IMR-90 (cell line): ENCODE measurements at places on chromosomes 3 and 15. TPM values are rescaled to one million over a fixed set of nuclear protein-coding genes. Genes with fewer than 3 reads are reported as not detected.

DNA sequence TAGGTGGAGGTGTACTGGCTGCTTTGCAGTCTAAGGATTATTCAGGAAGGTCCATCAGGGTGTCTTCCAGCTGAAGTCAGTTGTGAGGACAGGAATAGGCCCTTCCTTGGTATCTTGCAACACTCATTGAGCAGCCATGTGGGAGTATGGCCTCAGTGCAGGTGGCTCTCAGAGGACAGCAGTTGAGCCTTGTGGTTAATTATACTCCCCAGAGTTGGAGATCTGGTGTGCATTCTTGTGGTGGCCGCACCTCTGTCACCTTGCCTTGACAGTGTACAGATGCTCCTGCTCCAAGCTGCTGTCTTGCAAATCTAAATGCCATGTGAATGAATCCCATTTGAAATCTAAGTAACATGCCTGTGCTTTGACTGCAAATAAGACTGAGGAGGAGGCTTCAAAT is 339.9 kb upstream of the BCHE start:
- H3K27me3 ChIP-seq = no peaks in the 10 kb centered on the region
- no peaks in the 10 kb centered on the region for H3K36me3 ChIP-seq
- DNase-seq = no peak
- no peak overlapping the region for H3K4me3 ChIP-seq
- no peak overlapping the region for H3K27ac ChIP-seq
- H3K4me1 ChIP-seq = no peaks in the 10 kb centered on the region

DNA sequence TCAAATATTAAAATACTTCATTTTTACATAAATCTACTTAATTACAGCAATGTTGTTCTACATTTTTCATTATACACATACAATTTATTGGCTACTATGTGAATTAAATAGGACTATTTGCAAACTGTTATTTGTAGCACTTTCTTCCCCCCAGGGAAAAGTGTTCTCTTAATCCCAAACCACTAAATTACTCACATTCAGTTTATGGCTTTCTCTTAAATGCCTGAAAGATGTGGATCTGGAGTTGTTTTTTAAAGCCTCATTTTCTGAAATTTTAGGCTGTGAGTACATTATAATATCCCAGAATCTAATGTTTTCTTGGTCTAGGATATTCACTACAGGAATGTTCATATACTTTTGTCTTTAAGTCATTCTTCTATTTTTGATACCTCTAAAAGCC is 32.7 kb downstream of the PRTG start:
- H3K4me3 ChIP-seq = no peak overlapping the region
- no peaks in the 10 kb centered on the region for H3K36me3 ChIP-seq
- H3K27me3 ChIP-seq = peaks cover 5% of the 10 kb centered on the region
- no peak for DNase-seq
- no peaks in the 10 kb centered on the region for H3K4me1 ChIP-seq
- no peak overlapping the region for H3K27ac ChIP-seq

DNA sequence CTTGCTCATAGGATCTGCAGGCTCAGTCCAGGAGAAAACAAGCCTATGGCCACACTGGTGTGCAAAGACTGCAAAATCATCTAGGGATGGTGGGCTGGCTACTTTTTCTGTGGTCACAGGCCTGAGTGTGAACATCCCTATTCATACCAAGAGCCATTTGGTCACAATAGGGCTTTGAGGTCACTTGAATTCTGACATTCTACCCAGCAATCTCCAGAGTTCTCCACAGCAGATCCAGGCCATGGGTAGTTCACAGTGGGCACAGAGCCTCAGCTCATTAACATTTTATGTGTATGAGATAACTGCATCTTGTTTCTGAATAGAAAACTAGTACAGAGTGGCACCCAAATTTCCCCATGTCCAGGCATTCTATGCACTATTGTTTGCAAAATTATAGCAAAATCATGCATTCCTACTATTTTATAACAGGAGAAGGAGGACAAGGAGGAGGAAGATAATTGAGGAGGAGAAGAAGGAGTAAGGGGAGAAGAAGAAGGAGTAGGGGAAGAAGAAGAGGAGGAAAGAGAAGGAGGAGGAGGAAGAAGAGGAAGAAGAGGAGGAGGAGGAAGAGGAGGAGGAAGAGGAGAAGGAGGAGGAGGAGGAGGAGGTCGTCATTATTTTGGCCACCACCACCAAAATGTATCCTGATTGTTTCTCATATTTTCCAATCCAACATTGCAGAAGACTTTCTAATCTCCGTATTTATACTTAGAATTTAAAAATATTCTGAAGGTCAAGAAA is 129.0 kb downstream of the SEMA6D start:
- no peaks in the 10 kb centered on the region for H3K4me1 ChIP-seq
- no peak overlapping the region for H3K4me3 ChIP-seq
- no peak for DNase-seq
- H3K27me3 ChIP-seq = peaks cover 2% of the 10 kb centered on the region; the same call in 1 of the 2 replicates
- H3K36me3 ChIP-seq = no peaks in the 10 kb centered on the region

GRCh38 chr15:38733331-38733730 is 168.7 kb upstream of the RASGRP1 start:
- H3K27ac ChIP-seq = no peak overlapping the region
- no peaks in the 10 kb centered on the region for H3K4me1 ChIP-seq
- H3K4me3 ChIP-seq = no peak overlapping the region

- H3K27ac ChIP-seq = no peak overlapping the region
- no peak for DNase-seq
- no peaks in the 10 kb centered on the region for H3K27me3 ChIP-seq
- H3K4me1 ChIP-seq = no peaks in the 10 kb centered on the region; the same call in 1 of the 2 replicates
Observed at GRCh38 chr3:129569856-129570255, 26.9 kb downstream of the H1-8 start.

DNA sequence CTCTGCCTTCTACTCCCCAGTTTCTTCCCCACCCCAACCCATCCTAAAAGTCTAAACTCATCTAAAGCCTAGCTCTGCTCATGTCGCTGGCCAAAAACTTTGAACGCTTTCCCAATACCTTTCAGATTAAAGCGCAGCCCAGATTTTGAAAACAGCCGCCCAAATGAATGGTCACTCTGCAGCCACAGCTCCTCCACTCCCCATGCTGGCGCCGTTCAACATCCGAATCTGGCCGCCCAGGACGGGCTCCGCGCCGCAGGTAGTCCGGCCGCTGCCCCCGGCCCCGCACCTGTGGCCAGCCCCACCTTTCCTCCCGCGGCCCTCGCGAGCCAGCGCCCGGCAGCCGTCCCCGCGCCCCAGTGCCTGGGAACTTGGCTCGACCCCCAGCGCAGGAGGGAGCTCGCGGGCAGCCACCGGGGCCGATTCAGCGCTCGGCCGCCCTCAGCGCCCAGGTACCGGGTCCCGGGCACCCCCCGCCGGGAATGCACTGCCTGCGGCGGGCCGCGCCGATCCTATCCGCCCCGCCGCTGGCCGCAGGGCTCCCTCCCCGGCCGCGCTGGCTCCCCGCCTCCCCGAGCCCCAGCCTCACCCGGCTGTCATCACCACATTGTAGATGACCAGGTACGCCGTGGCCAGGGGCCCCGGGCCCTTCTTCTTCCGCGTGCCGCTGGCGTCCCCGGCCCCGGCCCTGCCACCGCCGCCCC is 417 bp downstream of the HACD2 start:
- no peaks in the 10 kb centered on the region for H3K4me1 ChIP-seq
- no peaks in the 10 kb centered on the region for H3K36me3 ChIP-seq
- peak overlapping the region; percentile 51 for H3K27ac ChIP-seq

GRCh38 chr3:37689645-37690356 is 171.9 kb upstream of the CTDSPL start:
- no peaks in the 10 kb centered on the region for H3K36me3 ChIP-seq
- no peak overlapping the region for H3K27ac ChIP-seq
- DNase-seq = no peak
- H3K4me3 ChIP-seq = no peak overlapping the region
- no peaks in the 10 kb centered on the region for H3K4me1 ChIP-seq

The STRA6 gene
- not detected in 2 replicates for total RNA-seq

The GOLGA6B gene
- total RNA-seq = not detected in 2 replicates

The SPSB4 gene
- not detected in 2 replicates for total RNA-seq
